ENCODE measurements at places on chromosomes 12 and 14. TPM values are rescaled to one million over a fixed set of nuclear protein-coding genes. Genes with fewer than 3 reads are reported as not detected.

GRCh38 chr14:105197211-105197641 is 16.1 kb upstream of the NUDT14 start:
- H3K36me3 ChIP-seq, result no peaks in the 10 kb centered on the region
- no peak for DNase-seq
- no peaks in the 10 kb centered on the region for H3K27me3 ChIP-seq
- peaks cover 64% of the 10 kb centered on the region for H3K4me1 ChIP-seq
- H3K27ac ChIP-seq, result peak overlapping the region; percentile 70

DNA sequence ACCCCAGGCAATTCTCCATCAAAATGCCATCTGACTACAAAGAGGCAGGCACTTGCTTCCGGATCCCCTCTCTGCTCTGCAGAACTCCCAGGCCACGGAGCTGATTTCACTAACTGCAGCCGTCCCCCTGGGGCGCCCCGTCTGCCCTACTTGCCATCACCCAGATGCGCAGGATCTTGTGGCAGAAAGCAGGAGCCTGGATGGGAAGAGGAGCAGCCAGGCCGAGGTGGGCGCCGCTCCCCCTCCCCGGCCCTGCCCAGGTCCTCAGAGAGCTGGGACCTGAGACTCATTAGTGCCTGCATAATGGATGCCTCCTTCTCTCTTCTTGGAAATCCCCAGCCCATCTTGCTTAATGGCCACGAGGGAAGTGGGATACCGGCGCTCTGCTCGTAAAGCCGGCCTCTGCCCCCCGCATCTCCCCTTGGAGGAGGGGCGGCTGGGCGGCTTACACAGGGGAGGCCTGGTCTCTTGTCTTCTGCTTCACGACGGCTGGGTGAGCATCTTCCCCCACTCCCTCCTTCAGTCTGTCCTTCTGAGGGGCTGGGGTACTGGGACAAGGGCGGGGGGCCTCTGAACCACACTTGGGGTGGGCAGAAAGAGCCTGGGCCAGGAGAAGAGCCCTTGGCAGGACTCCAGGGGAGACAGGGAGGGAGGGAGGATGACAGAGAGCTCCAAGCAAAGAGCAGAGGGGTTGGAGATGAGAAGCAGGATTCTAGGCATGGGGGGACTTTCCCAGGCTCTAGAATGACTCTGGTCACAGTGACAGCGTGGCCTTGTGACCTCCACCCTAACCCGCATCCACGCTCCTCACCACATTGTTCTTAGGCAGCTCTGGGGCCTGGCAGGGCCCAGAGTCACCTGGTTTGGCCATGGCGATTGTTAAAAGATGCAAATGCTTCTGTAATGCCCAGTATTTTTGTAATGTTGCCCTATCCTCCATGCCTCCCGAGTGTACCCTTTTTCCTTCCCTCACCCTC is 19.4 kb upstream of the EML1 start:
- H3K36me3 ChIP-seq, result no peaks in the 10 kb centered on the region
- no peaks in the 10 kb centered on the region for H3K27me3 ChIP-seq
- H3K4me3 ChIP-seq, result no peak overlapping the region
- peak overlapping the region; percentile 85 for H3K27ac ChIP-seq

DNA sequence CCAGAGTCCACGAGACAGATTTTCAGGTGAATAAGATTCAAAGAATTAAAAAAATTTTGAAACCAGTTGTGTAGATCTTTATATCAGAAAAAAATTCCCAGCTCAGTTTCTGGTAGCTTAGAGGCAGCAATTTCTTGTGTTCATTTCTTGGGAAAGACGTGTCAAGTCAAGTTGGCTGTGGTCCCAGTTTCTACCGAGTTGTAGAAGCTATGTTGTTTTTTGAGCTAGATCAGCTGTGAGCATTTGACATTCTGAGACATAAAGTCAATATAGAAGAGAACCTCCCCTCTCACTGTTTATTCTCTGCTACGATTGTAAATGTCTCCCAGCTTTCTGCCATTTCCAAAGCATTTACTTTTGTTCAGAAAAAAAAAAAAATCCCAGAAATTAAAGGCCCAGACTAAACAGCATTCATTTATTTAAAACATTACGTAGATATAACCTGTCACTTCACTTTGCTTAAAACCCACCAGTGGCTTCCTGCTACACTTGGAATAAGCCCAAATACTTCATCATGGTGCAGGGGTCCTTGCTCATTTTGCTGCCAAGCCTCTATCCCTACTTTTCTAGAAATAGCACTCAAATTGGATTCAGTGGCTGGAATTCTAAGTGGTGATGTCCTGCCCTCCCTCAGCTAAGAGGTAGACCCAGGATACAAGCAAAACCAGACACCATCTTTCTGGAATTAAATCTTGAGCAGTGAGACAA is 20.6 kb upstream of the PYGL start:
- H3K36me3 ChIP-seq, result no peaks in the 10 kb centered on the region
- H3K4me3 ChIP-seq, result no peak overlapping the region
- H3K27ac ChIP-seq, result peak overlapping the region; percentile 45
- H3K4me1 ChIP-seq, result peaks cover 40% of the 10 kb centered on the region
- no peak for DNase-seq
- H3K27me3 ChIP-seq, result no peaks in the 10 kb centered on the region

Gene STYK1
- 1.2 TPM for total RNA-seq

Data from esophagus muscularis mucosa (tissue), 4 donors.